Amygdala (tissue), 56 donors: ENCODE measurements at places on chromosomes 3 and 15.

GRCh38 chr3:17183951-17184550, 299.3 kb downstream of the PLCL2 start:
- DNase-seq = no peak

- DNase-seq = no peak
Measured at GRCh38 chr15:80789296-80789695, 10.1 kb downstream of the CEMIP start.

- no peak for DNase-seq
Measured at GRCh38 chr3:23271876-23272741, 69.0 kb downstream of the UBE2E2 start.

DNA sequence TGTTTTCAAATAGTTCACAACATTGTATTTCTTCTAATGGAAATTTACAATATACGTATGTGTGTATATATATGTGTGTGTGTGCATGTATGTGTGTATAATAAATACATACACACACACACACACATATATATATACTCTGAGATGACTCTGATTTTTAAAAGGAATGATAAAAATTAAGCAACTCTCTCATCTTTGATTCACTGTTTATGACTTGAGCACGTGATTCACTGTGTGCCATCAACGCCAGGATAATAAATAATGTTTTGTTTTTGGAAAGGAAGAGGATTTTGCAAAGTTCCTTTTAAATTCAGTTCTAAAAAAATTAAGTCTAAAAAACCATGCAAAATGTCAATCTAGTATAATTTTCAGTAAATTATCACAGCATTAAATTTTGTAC, 132.4 kb downstream of the P3H2 start:
- DNase-seq = no peak

- DNase-seq = no peak
Measured at GRCh38 chr3:35276568-35276967, 362.8 kb upstream of the ARPP21 start.

DNA sequence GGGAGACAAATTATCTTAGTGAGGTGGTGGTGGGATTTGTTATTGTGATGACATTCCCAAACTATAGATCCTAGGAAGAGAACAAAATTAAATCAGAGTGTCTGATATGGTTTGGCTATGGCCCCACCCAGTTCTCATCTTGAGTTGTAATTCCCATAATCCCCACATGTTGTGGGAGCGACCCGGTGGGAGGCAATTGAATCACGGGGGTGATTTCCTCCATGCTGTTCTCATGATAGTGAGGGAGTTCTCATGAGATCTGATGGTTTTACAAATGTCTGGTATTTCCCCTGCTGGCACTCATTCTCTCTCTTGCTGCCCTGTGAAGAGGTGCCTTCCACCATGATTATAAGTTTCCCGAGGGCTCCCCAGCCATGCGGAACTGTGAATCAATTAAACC, 62.0 kb downstream of the RPL22L1 start:
- DNase-seq = no peak

- DNase-seq = no peak
Measured at GRCh38 chr15:84795186-84795585, 22.0 kb upstream of the ALPK3 start.

- DNase-seq = no peak
Measured at GRCh38 chr3:184448321-184449160, 68.7 kb downstream of the CHRD start.

DNA sequence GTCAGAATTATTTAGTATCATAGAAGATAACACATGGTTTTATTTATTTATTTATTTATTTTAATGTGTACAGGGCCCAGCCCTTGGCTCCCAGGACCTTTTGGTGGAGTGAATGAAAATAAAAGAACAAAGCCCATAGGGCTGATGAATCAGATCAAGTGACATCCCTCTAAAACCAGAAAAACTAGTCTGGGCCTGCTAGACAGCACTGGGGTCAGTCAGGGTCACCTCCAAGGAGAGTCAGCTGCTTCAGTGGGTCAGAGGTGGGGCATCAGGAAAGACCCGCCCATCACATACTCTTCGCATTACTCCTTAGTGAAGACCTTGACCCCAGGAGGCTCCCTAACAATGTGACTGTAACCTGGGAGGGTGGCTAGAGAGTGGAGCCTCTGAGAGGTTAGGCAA, 12.8 kb downstream of the PPCDC start:
- DNase-seq = no peak

- no peak for DNase-seq
Measured at GRCh38 chr3:182722907-182723306, 70.4 kb upstream of the ATP11B start.

DNA sequence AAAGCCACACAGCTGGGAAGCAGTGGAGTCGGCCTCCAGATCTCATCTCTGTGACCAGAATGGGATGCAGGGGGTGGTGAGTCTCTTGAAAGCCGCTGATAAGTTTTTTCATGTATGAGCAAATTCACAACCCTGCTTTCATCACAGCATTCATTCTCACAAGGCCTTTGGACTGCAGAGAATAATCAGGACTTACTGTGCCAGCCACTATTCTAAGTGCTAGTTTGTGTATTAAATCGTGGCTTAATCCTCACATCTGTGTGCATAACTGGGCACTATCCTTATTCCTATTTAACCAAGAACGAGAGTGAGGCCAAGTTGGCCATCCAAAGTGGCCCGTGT, 64.2 kb upstream of the POLG start:
- no peak for DNase-seq

- DNase-seq = no peak
Measured at GRCh38 chr15:78797951-78798350, 13.3 kb downstream of the ADAMTS7 start.

DNA sequence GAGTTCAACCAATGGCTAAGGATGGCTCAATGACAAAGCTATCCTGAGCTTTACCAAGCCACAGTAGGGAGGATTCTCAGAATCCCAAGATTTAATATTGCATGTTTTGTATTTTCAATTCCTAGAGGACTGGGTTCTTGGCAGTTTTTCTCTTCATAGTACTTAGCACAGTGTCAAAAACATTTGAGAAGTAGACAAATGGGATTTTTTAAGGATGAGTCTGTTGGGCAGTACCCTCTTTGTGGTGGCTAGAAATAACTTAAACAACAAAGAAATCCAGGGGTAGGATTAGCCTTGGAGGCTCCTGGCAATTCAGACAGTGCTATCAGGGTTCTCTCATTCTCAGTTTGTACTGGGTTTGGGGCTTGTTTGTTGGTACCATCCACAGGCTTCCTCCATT, 212.8 kb upstream of the RORA start:
- no peak for DNase-seq

GRCh38 chr15:101161656-101162055, 90.2 kb downstream of the CHSY1 start:
- no peak for DNase-seq

GRCh38 chr15:62841269-62841628, 201.3 kb upstream of the TPM1 start:
- no peak for DNase-seq

DNA sequence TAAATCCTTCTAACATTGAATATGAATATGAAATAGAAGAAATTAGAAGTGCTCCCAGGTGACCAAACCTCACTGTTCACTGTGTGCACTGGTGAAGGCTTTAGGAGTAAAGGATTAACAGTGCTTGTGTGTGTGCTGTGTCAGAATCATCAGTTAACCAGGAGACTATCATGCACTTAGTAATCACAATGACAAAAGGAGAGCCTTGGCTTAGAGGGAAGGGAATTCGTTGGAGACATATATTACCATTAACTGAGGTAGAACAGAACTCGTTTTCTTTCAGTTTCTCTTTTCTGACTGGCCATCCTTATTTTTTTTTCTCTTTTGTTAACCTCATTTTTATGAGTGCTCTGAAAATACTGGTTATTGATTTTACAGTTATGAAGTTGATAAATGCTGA, 213.3 kb upstream of the GBE1 start:
- DNase-seq = no peak

DNA sequence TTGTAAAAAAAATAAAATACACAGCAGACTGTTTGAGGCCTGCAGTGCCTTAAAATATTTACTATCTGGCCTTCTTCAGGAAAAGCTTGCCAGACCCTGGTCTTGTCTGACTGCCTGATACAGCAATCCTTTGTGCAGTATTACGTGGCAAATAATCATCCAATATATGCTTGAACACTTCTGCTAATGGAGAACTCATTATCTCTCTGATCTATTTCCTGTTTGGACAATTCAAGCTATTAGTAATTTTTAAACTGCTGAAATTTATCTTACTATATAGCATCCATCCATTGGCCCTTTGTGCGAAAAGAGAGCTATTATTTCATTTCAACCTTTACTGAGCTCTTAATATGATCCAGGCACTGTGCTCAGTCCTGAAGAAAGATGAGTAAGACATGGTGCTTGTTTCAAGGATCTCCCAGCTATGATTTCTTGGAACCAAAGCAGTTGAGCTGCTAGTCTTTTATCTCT, 15.9 kb downstream of the ATG7 start:
- no peak for DNase-seq

DNA sequence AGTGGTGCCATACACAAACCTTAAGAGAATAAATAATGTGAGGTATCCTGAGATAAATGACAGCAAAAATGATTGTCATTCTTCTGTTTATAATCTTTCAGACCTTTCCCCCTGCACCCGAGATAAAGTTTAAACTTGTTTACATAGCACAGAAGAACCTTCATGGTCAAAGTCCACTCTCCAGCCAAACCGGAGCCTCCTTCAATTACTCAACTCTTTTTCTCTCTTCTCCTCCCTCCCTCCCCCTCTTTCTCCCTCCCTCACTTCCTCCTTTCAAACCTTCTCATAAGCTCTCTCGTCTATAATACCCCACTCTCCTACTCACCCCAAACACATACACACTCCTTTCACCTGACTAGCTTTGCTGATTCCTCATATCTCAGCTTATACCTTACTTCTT, 198.9 kb downstream of the EFHB start:
- no peak for DNase-seq

DNA sequence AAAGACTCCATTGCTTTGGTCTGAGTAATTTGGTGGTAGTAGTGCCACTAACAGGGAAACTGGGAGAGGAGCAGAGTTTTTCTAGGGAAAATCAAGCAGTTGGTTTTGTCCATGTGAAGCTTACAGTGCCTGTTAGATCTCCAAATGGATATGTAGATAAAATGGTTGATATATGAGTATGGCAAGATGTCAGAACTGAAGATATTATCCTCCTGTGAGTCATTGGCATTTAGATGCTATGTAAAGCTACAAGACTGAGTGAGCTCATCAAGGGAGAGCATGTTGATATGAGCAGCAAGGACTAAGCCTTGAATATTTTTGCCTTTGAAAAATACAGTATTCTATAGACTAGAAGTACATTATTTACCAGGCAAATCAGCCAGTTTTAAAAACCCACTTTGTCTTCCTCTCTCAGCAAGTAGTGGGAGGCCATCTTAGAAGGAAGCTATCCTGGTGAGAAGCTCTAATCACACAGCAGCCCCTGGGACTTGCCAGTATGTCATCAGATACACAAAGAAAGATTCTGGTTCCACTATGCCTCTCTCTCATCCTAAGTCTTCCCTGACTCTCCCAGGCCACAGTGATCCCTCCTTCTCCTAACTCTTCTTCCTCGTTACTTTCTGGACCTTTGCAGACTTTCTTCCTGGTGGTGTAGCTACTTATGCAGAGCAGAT, 77.4 kb upstream of the ANKRD28 start:
- DNase-seq = no peak

GRCh38 chr15:36707884-36708435, 128.5 kb downstream of the CDIN1 start:
- no peak for DNase-seq

DNA sequence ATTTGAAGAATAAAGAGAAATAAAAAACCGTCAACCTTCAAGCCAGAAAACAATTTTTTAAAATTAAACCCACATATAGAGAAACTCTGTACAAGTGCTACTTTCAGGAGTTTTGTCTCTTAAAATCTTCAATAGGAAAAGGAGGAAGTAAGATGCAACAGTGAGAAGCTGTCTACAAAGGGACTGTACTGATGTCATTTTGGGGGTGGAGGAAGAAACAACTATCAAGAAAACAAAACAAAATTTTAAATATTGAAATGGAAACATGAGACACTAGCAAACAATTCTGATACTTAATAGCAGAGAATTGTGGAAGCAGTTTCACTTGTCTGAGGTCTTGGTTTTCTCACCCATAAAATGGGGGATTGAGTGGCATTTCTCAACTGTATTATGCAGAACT, 84.4 kb downstream of the SLMAP start:
- DNase-seq = no peak

GRCh38 chr15:58466566-58466965, 34.8 kb downstream of the LIPC start:
- no peak for DNase-seq

DNA sequence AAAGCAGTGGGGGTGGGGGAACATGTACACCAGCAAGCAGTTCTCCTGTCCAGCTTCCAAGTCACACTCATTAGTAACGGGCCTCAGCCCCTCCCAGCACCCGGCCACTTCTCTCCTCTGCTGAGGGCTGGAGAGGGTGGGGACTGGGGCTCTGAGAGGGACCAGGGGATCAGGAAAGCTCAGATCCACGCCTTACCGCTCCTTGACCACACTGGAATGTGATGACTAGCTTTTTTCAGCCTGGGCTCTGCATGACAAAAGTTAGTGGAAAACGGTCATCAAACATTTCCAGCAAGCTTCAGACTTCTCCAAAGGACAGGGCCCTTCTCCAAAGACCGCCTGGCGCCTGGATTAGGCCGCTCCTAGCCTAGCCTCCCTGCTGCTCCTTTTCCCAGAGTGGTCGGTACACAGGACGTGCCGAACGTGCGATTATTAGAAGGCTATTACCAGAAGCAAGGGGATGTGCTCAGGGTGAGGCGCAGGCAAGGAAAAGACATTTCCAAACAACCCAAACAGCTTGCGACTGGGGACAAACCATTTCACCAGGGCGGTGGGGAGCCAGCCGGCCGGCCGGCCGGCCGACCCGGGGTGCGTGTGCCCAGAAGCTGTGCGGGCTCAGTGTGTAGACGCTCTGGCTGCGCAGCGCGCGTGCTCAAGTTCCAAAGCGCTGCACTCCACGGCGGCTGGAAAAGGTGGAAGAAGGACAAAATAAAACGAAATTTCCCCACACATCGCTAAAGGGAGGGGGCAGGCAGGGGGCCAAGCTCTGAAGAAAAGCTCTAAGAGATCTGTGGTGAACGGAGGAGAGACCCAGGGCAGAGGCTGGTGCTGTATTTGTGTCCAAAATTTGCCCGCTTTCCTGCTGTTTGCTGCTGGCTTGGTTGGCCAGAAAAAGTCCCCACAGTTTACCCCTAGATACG, 51.0 kb upstream of the SSR3 start:
- DNase-seq = peak; percentile 8

DNA sequence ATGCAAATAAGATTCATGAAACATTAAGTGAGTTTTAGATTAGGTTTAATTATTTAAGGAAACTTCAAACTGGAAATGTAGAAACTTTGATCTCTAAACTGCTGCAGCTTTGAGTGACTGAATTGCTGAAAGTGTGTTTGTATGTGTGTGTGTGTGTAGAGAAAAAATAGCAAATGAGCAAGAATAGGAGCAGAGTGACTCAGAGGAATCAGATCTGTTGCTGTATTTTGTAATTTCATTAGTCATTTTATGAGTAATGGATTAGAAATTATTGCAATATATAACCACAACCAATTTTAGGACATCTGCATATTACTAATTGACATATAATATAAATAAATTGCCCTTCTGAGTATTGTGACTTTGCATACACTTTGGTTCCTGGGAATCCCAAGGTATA, 52.8 kb upstream of the SLC9A9 start:
- no peak for DNase-seq

- no peak for DNase-seq
Measured at GRCh38 chr3:67196677-67197076, 198.6 kb downstream of the KBTBD8 start.
